ENCODE measurements at places on chromosomes 1 and 21.

GRCh38 chr1:212943393-212943710 is 7.0 kb upstream of the VASH2 start:
- DNase-seq = no peak

- no peak for DNase-seq
Observed at GRCh38 chr1:99603699-99604560, 42.0 kb upstream of the PALMD start.

DNA sequence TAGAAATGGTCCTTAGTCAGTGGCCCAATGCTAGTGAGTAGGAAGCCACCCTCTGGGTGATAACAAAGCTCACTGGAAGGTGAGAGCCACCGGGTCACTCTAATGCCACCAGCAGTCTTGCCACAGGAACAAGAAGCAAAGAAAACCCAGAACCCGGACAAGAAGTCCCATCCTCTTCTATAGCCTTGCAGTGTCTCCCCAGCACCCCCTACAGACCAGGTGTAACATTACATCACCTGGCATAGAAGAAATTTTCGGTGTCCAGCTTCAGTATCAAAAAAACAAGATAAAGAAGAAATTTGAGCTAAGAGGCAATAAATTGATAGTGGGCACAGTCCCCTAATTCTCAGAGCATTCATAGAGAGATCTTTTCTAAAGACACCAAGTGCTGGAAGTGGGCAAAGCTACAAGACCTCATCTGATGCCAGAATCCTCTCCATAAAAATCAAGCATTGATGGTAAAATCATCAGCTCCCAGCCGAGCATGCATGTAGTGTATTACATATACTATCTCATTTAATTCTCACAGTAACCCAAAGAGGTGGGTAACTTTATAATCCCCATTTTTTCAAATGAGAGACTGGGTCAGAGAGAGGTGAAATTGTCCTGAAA is 491.0 kb downstream of the MATN1 start:
- DNase-seq = peak; percentile 11

- DNase-seq = no peak
Observed at GRCh38 chr21:40631211-40631610, 215.7 kb downstream of the DSCAM start.

DNA sequence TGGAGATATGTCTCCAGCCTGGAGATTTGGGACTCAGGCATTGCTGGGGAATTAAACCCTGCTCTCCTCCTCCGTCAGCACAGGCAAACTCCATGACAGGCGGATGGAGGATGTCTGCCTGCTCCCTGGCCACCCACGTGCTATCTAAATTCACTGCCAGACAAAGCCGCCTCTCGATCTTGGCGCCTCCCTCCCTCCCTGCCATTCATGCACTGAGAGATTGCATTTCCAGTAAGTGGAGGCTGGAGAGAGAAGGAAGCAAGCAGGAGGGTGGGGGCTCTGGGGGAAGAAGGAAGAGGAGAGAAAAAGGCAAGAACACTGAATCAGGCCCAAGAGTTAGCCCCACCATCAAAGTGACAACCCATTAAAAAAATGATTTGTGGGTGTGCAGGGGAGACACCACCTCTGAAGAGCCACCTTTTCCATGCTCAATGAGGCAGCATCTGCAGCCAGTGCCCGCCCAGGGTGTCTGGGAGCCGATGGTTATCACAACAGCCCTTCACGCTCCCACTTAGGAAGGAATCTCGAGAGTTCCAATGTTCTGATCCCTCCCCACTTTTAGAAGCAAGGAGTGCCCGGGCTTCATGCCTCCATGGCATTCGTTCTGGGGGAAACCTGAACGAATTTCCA is 183.0 kb downstream of the HIVEP3 start:
- DNase-seq = no peak

DNA sequence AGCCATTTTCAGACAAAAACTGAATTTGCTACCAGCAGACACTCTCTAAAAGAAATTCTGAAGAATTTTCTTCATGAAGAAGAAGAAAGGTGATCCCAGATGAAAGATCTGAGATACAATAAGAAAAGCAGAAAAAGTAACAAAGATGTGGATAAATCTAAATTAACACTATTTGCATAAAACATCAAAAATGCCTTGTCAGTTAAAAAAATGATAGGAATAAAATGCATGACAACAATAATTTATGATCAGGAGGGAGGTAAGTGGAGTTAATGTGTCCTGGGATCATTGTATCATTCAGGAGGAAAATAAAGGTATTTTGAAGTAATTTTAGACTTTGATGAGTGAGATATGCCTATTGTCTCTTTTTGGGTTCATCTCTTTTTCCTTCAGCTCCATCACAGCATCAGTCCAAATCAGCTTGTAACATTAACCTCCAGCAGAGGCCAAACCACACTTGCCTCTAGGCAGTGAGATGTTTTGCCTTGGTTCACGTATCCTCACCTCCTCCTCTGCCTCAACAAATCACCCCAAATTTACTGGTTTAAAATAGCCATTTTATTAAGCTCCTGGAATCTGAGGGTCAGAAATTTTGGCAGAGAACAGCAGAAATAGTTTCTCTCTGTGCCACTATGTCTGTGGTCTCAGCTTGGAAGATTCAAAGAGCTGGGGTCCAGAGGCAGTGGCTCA is 76.9 kb upstream of the HIVEP3 start:
- no peak for DNase-seq

DNA sequence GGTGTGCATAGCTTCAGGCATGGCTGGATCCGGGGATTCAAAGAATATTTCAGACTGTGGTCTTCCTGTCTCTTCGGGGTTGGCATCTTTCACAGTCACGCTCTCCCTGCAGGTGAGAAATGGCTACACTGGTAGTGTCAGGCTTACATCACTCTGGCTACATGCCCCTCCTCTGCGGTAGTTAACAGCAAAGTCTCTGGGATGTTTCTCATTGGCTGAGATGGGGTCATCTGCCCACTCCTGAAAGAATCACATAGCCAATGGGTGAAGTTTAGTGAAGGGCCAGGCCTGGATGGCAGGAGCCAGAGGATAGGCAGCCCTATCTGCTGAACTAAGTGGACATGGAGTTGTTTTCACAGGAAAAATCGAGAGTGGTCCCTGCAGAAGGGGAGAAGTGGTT is 356.5 kb downstream of the MATN1 start:
- no peak for DNase-seq

GRCh38 chr1:9859281-9860014 is 35.7 kb upstream of the CLSTN1 start:
- no peak for DNase-seq

- DNase-seq = no peak
Observed at GRCh38 chr1:165169729-165170128, 186.8 kb downstream of the LMX1A start.

GRCh38 chr1:213123536-213123935 is 72.5 kb downstream of the RPS6KC1 start:
- DNase-seq = no peak

GRCh38 chr1:8461351-8462110 is 143.6 kb downstream of the SLC45A1 start:
- DNase-seq = peak; percentile 31

GRCh38 chr1:204941421-204942338 is 71.0 kb downstream of the NFASC start:
- DNase-seq = peak; percentile 57

DNA sequence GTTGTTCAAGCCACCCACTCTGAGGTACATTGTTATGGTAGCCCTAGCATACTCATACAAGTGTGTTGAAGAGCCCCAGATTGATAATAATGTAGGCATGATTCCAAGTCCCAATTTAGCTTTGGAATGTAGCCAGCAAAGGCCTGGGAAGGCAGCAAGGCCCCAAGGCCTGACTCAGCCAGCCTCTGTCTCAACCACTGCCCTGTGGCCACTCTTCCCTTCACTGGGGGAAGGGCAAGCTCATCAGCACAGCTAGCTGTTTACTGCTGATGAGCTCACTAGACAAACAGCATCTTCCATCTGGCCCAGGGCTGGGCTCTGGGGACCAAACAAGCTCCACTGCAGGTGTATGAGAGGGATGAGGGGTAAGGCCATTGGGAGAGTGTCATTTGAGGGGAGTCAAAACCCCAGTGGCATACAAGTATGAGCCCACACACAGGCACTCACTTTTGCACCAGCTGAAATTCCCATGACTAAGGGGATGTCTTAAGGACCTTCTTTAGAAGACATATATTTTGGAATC is 2.2 kb upstream of the IRF6 start:
- no peak for DNase-seq

- no peak for DNase-seq
Observed at GRCh38 chr1:6586404-6586816, 6.6 kb downstream of the ZBTB48 start.

- no peak for DNase-seq
Observed at GRCh38 chr1:236332092-236332758, 50.5 kb upstream of the ERO1B start.

- no peak for DNase-seq
Observed at GRCh38 chr1:46749921-46750404, 31.0 kb upstream of the EFCAB14 start.

GRCh38 chr1:100076744-100077143 is 56.0 kb downstream of the SASS6 start:
- DNase-seq = no peak

DNA sequence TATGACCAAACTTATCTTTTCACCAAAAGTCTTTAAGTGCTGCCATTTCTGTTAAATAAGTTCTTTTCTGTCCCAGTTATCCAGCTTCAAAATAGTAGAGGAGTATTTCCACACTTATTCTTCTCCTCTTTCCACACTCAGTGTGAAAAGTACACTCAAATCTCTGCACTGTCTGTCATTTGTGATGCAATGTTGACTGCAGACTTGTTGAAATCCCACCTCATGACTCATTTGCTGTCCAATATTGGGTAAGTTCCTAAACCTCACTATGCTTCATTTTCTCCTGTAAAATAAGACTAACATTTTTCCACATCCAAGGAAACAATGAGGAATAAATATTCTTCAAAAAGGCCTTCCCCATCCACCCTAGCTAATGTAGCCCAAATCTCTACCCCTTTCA is 17.5 kb downstream of the LRRIQ3 start:
- no peak for DNase-seq

DNA sequence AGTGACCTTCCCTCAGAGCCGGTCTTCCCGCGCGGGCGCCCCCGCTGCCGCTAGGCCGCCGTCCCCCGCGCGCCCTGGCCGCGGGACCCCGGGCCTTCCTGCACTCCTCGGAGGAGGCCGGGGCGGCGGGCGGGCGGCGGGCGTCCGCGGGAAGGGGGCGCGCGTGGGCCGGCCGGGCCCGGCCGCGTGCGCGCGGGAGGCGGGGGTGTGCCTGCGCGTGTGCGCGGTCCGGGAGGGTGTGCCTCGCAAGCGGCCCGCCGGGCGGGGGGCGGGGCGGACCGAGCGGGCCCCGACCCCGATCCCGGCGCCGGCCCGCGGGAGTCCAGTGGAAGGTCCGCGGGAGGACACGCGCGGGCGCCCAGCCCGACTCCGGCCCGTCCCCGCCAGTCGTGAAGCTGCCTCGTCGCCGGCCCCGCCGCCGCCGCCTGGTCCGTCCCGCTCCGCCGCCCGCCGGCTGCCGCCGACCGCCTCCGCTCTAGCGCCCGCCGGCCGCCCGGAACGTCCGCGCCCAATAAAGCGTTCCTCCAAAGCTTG is 438 bp downstream of the MRPS6 start:
- DNase-seq = peak; percentile 33

DNA sequence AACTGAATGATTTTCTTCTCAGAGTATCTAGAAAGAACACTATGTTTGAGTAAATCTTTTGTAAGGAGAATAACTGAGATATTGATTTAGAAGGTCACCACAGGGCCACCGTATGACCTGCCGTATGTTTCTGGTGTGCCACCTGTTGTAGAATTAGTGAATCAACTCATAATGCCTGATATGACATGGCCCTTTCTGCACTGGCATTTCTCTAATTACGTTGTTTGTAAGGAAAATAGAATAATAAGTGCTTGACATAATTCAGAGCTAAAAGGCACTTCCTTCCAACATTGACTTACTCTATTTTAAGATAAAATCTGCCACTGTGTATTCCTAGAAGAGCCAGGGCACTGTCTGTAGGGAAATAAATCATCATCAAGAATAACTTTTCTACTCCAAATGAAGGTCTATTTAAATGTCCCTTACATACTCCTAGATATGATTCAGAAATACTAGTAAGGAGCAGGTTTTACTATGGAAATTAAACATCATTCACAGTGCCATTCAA is 101.7 kb downstream of the PHTF1 start:
- no peak for DNase-seq

DNA sequence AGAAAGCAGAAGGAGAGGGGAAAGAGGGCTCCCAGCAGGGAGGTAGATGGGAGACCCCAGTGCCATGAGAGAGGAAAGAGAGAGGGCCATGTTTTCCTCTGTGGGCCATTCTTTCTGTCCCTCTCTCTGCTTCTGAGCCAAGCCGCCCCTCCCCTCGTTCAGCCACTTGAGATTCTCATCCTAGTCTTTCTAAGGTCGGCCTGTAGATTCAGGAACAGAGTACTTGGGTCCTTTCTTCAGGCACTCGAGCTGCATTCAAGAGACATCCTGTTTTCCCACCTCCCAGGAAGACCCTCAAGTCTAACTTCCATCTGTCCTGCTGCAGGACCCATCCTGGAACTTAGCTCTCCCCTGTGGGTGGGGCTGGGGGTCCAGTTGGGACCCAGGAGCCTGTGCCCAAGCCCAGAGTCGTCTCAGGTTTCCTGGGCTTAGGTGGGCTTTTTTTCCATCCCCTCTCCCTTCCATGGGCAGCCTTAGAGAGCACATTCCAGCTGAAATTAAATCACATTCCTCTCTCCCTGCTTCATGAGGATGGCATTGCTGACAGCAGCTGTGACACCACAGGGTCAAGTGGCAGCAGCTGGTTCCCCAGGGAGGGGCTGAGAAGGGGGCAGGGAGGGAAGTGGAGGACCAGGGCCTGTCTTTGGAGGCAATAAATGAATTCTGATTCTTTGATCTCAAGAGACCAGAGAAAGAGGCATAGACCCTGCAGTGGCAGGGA is 13.0 kb downstream of the NES start:
- no peak for DNase-seq

DNA sequence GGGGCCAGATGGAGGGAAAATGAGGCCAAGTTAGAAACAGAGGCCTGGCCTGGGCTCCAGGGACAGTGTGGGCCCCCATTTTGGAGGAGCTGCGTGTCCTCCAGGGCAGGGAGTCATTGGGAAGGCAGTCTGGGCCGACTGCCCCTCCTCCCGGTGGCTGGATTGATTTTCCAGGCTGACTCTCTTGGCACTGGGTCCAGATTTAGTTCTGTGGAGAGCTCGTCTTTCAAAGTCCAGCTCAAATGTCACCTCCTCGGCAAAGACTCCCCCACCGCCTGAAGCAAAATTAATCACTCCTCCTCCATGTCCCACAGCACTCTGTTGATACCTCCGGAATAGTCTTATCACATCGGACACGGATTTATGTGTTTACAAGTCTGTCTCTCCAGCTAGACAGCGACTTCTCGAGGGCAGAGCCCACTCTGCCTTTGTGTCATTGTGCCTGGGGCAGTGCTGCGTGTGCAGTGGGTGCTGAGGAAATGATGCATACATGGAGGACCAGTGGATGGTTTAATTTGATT is 175.1 kb downstream of the CAMTA1 start:
- DNase-seq = no peak

DNA sequence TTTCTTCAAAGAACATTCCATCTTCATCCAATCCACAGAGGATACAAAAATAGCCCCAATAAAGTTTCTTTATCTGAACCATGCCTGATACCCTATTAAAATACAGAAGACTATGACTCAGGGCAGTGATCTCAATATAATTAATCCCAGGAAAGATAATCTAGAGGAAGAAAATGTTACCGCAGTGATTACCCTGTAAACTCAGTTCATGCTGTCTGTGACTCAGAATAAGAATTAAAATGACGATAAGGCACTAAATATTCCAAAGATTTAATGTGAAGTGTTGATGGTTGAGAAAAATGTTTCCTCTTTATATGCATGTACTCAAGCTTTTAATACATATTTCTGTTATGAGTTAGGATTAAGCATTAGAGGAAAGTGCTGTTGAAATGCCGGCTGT is 88.6 kb upstream of the LYPLAL1 start:
- no peak for DNase-seq
